ENCODE measurements at places on chromosomes 12 and 14.

DNA sequence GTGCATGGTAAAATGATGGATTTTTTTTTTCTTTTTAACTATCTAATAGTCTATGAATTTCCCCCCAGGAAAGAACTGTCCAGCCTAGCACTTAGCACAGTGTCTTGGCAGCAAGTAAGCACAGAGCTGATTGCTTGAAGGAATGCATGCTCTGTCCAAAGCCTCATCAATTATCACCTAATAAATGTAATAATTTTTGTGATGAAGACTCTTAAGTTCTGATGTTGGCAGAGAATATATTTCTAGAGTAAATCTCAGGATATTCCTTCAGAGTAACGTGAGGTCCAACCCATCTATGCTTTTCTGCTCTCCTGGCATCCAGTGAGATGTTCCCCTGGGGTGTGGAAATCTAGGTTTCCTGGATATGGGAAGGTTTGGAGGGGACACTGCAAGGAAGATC lies 152.4 kb downstream of the TMX1 start:
- H3K36me3 ChIP-seq: no peaks in the 10 kb centered on the region
- DNase-seq: no peak
- no peak overlapping the region for H3K27ac ChIP-seq
- H3K27me3 ChIP-seq: no peaks in the 10 kb centered on the region

DNA sequence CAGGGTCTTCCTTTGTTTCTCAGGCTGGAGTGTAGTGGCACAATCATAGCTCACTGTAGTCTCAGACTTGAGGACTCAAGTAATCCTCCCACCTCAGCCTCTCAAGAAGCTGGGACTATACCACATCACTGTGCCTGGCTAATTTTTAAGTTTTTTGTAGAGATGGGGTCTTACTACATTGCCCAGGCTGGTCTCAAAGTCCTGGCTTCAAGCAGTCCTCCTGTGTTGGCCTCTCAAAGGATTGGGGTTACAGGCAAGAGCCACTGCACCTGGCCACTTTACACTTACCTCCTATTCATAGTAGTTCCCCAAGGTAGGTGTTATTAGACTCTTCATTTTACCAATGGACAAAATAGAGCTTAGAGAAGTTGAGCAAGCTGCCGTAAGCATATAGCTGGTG lies 29.2 kb downstream of the STYX start:
- peaks cover 36% of the 10 kb centered on the region for H3K36me3 ChIP-seq
- no peaks in the 10 kb centered on the region for H3K4me1 ChIP-seq
- no peak for DNase-seq
- H3K27ac ChIP-seq: no peak overlapping the region
- H3K4me3 ChIP-seq: no peak overlapping the region

- no peak overlapping the region for H3K4me3 ChIP-seq
- no peaks in the 10 kb centered on the region for H3K27me3 ChIP-seq
- H3K36me3 ChIP-seq: no peaks in the 10 kb centered on the region
- no peaks in the 10 kb centered on the region for H3K4me1 ChIP-seq
- no peak overlapping the region for H3K27ac ChIP-seq
Measured at GRCh38 chr14:54123841-54124240, 167.2 kb upstream of the BMP4 start.

DNA sequence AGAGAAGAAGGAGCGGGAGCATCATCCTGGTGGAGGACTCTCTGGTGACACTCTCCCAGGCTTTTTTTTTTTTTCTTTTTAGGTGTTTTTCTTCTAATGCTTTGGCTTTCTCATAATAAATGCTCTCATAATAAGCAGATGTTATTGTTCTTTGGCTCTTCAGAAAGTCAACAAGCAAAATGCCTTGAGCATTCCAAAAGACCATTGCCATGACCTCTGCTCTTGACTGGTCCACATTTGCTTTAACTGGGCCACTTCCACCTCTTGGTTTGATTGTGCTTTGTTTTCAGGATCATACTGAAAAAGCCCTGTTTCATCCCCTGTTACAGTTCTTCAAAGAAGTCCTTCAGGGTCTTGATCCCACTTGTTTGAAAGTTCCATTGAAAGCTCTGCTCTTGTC lies 36.9 kb downstream of the CRACR2A start:
- no peak overlapping the region for H3K4me3 ChIP-seq
- no peaks in the 10 kb centered on the region for H3K4me1 ChIP-seq
- no peaks in the 10 kb centered on the region for H3K36me3 ChIP-seq
- no peak for DNase-seq

DNA sequence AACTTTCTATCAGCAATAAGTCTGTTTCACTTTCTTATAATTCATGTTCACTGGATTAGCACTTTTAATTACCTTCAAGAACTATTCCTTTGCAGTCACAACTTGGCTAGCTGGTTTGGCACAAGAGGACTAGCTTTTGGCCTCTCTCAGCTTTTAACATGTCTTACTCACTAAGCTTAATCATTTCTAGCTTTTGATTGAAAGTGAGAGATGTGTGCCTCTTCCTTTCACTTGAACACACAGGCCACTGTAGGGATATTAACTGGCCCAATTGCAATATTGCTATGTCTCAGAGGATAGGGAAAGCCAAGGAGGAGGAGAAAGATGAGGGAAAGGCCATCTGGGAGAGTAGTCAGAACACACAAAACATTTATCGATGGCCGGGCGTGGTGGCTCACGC lies 92.7 kb downstream of the PRICKLE1 start:
- H3K4me3 ChIP-seq: no peak overlapping the region
- no peak for DNase-seq
- H3K27ac ChIP-seq: no peak overlapping the region
- no peaks in the 10 kb centered on the region for H3K36me3 ChIP-seq
- H3K27me3 ChIP-seq: no peaks in the 10 kb centered on the region

DNA sequence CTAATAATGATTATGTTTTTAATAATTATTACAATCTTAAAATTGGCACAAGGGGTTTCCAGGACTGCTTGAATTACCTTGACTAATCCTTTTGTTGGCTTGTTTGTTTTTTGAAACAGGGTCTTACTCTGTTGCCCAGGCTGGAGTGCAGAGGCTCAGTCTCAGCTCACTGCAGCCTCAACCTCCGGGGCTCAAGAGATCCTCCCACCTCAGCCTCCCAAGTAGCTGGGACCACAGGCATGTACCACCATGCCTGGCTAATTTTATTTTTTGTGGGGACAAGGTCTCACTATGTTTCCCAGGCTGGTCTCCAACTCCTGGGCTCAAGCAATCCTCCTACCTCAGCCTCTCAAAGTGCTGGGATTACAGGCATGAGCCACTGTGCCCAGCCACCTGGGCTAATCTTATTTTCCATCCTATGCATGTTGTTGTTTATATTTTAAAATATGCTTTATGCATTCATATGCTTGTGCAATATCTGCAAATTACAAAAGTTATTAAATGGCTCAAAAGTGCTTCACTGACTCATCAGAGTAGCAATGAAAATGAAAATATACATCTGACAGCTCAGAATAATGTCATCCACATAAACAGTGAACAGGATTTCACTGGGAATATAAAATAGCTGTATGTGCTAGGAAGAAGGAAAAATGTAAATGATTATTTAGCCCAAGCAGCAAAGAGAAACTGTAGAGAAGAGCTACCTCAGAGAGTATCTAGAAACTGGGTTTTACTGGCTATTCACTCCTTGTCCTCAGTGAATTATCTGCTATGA lies 24.8 kb upstream of the PLEKHG6 start:
- H3K4me3 ChIP-seq: no peak overlapping the region
- DNase-seq: no peak
- H3K4me1 ChIP-seq: no peaks in the 10 kb centered on the region
- H3K27me3 ChIP-seq: no peaks in the 10 kb centered on the region

DNA sequence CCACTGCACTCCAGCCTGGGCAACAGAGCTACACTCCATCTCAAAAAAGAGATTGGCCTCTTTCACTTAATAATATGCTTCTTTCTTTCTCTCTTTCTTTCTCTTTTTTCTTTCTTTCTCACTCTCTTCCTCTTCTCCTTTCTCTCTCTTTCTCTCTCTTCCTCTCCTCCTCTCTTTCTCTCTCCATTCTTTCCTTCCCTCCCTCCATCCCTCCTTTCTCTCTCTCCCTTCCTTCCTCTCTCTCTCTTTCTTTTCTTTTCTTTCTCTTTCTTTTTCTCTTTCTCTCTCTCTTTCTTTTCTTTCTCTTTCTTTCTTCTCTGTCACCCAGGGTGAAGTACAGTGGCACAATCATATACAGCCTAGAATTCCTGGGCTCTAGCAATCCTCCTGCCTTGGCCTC lies 38.4 kb downstream of the IRF2BPL start:
- DNase-seq: no peak
- no peaks in the 10 kb centered on the region for H3K36me3 ChIP-seq
- no peak overlapping the region for H3K27ac ChIP-seq
- no peaks in the 10 kb centered on the region for H3K4me1 ChIP-seq
- H3K27me3 ChIP-seq: no peaks in the 10 kb centered on the region

DNA sequence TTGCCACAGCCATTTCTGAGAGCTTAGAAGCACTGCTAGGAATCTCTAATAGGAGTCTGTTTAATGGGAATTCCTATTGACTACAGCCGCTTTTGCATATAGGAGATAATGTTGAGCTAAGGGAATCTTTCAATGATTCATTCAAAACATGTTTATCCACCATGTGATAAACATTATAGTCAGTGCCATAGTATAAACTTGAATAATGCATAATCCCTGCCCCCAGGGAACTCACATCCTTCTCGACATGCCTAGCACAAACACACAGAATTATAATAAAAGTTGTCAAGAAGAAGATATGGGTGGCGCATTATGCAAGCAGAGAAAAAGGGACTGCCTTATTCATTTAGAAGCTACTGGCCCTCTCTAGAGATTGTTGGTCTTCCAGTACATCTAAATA lies 248.0 kb downstream of the DAD1 start:
- no peaks in the 10 kb centered on the region for H3K36me3 ChIP-seq
- H3K27ac ChIP-seq: no peak overlapping the region
- no peak for DNase-seq
- H3K4me1 ChIP-seq: no peaks in the 10 kb centered on the region

Measured in right atrium auricular region (tissue), 2 donors.